ENCODE measurements at places on chromosomes 6 and 20. TPM values are rescaled to one million over a fixed set of nuclear protein-coding genes. Genes with fewer than 3 reads are reported as not detected.
A peak's percentile ranks its signal among the peaks of the same experiment; 100 is the strongest.

The DLK2 gene
- 2.9 TPM for total RNA-seq

The HCRTR2 gene
- total RNA-seq: not detected

The NNAT gene
- total RNA-seq: not detected

The PBOV1 gene
- not detected for total RNA-seq

DNA sequence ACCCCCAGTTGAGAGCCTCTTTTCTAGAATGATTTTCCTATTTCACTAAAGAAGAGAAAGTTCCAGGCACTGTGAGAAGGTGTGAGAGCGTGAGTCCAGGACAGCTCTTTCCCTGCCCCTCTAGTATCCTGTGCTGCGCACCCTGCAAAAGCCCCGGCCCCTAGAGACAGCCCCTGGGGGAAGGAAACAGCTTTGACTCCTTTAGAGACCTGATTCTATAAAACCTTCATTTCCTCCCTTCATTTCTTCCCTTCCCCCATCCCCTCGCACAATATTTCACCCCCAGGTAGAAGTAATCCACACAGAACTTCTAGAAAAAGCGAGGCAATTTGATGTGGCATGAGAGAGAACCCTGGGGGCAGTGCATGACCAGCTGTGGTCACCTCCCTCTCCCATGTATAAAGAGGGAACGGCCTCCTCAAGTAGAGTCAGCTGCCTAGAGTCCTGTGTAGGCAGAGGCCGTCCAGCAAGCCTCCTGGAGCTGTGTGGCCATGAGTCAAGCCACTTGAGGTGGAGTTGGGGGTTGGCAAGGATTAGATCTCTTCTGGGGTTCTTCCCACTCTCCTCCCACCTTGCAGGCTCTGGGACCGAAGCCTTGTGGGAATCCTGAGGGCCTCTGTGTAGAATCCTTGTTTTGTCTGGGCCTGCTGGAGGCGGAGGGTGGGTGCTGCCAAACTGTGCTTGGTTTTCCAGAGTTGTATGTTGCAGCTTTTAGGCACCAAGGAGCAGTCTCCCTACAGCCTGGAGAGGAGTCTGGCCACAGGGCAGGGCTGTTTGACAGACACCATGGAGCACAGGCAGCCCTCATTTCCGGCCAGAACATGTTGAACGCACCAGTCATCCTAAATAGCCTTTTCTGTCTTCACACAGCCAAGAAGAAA, 41.7 kb downstream of the CHMP4B start:
- no peak for DNase-seq

- no peak for DNase-seq
These were observed 4.8 kb upstream of the MRPS10 start for GRCh38 chr6:42222448-42222847.

- DNase-seq: no peak
These were observed 402.7 kb downstream of the TAF4 start for GRCh38 chr20:61662968-61663331.

DNA sequence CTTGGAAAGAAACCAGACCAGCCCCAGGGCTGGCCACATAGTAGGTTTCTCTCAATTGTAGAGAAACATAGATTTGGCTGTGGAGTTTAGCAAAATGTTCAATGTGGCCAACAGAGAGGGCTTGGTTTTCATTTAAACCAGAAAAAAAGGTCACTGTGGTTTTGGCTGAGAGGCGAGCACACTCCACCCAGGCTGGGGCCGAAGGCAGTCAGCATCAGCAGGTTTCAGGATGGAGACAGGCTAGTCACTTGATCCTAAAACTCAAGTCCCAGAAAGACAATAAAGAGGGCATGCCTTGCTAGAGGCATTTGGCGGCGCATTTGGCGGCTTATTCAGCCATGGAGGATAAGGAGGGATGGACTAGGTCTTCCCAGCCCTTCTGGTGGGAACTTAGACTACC, 73.1 kb downstream of the PRND start:
- DNase-seq: no peak

DNA sequence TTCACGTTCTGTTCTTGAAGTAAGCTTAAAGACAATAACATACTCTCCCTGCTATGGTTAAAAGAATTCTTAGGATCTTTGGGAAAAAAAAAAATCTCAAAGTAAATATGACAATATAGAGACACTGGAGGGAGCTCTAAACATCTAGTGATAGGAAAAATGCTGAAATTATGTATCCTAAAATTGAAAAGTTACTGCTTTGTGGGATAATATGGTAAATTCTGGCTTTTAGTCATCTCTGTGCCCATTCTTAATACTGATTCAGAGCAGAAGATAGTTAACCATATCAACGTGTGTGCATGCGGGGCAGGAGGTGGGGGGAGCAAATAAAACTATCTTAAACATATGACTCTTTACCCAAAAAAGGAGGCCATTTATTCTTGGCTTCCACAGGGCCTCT, 165.4 kb downstream of the GMPR start:
- no peak for DNase-seq

GRCh38 chr6:13531956-13532355, 42.4 kb upstream of the SIRT5 start:
- DNase-seq: no peak

GRCh38 chr6:42960243-42961019, at the start of gene GNMT:
TSS of gene GNMT (plus strand) at chr6:42960754. CDS start at chr6:42960768, 14 bp downstream.
- peak; percentile 84 for DNase-seq

DNA sequence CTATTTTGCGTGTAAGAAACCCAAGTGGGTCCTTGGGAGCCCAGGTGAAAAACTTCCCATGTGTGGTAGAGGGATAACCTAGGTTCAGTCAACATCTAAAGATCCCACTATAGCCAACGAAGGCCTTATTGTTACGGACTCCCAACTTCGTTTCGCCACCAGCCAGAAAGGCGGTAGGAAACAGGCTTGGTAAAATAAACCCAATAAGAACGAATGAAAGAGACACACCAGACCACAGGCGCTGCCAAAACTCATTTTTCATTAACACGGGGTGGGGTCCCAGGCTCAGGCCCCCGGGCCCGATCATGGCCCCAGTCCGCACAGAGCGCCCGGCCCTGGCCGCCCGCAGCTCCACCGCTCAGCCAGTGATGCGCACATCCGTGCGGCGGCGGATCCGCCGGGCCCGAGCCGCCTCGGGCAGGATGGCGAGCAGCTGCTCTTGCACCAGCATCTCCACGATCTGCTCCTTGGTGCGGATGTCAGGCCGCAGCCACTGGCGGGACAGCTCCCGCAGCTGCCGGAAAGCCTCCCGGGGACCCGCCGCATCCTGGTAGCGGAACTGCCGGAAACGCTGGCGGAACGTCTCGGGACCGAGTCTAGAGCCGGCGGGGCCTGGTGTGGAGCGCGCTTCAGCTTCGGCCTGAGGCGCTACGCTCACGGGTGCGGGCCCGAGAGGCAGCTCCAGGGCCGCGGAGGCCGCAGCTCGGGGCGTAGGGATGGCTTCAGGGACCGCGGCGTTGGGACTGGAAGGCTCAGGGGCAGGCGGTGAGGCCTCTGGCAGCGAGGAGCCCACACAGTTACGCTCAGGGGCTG, 709 bp downstream of the SCAND1 start:
- peak; percentile 78 for DNase-seq

GRCh38 chr20:20780127-20780824, 67.8 kb upstream of the RALGAPA2 start:
- peak; percentile 89 for DNase-seq

- DNase-seq: no peak
These were observed 28.2 kb upstream of the GSTA4 start for GRCh38 chr6:53023323-53023722.

DNA sequence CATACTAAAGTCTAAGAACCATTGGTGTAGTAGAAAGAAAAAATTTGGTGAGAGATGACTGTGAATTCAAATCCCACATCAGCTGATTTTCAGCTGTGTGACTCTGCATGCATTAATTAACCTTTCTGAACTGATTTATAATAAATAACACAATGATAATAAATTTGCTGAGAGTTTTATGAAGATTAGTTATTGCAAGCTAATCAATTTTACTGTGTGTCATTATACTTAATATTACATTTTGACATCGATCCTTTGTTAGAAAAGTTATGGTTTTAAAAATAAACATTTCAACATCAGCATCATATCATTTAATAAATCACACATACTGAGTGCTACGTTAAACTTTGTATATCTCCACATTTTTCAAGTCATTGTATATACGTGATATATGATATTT, 599.7 kb upstream of the MMS22L start:
- no peak for DNase-seq
